ENCODE measurements at places on chromosomes 12 and 14.

DNA sequence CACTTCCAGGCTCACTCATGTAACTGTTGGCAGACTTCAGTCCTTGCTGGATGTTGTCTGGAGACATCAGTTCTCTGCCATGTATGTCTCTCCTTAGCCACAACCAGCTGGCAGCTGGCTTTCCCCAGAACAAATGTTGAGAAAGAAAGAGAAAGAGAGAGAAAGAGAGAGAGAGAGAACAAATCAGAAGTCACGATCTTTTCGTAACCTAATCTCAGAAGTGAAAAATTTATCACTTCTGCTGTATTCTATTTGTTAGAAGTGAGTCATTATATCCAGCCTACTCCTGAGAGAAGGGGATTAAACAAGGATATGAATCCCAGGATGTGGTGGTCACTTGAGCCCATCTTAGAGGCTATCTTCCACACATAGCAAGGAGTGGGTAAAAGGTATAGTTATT is 101.2 kb downstream of the BTG1 start:
- no peak for DNase-seq

- DNase-seq, result no peak
Measured at GRCh38 chr12:102496591-102496990, 16.2 kb upstream of the IGF1 start.

DNA sequence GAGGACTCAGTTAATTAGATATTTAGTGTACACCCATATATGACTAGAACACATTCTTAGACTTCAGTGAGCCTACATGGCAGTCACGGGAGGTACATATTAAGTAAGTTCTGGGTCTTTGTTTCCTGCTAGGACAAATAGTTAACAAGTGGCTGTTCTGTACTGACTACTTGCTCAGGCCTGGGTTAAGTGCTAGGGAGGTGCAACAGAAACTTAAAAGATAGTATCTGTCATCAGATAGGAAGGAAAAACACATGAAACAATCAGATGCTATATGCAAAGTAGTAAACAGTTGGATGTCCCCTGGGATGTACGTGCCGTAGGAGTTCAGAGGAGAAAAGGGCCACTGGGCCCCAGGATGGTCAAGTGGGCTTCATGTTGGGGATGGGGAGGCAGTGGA is 59.5 kb downstream of the SLC4A8 start:
- no peak for DNase-seq

GRCh38 chr12:28088566-28089272 is 101.5 kb upstream of the CCDC91 start:
- no peak for DNase-seq

DNA sequence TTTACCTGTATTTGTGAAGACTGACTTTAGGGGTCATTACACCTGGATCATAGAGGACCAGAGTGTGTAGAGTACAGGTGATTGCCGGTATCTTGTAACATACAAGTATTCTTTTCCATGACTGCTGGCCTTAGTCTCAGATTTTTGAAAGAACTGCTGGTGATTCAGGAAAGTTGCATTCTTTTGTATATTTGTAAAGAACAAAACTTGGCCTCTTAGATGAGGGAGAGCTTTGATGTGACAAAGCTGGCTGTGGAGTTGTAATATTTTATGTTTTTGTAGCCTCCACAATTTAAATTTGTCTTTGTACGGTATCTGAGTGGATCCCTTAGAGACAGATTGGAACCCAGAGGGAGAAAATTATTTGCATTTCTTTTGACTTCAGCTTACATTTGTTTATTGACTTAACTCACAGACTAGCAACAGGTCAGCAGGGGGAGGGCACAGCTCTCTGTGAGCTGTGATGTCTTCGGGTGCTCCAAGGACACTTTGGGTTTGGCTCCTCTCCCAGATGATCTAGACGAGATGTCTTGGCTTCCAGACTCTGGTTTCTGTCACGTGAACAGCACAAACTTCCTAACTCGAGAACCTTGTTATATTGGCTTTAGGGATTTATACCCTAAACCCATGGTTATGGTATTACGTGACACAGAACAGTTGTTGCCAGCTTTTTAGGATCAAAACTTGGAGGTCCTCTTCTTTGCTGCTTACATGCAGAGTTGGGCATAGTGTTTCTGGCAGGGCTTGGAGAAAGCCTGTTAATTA is 65.9 kb downstream of the DAAM1 start:
- no peak for DNase-seq

- DNase-seq, result no peak
Measured at GRCh38 chr12:64696080-64696741, 63.0 kb downstream of the GNS start.

GRCh38 chr14:36746872-36747271 is 85.2 kb downstream of the PAX9 start:
- no peak for DNase-seq

- no peak for DNase-seq
Measured at GRCh38 chr12:8678661-8679111, 16.1 kb upstream of the MFAP5 start.

DNA sequence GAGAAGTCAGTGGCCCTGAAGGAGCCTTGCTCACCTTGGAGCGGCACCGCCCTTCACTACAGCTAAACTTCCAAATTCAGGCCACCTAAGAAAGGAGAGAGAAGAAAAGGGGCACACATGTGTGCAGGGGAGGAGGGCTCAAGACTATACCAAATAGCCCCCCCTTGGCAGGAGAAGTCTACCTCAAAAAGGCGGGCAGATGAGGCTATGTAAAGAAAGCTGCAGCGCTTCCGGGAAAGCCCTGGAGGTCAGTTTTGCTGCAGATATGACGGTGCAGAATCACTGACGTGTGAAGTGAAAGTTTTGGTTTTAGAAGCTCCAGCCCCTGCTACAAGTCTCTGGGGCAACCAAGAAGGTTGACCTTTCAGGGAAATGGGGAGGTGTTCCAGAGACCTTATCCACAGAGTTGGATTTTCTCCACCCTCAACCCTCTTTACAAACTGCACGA is 48.2 kb upstream of the PNMA1 start:
- DNase-seq, result no peak

DNA sequence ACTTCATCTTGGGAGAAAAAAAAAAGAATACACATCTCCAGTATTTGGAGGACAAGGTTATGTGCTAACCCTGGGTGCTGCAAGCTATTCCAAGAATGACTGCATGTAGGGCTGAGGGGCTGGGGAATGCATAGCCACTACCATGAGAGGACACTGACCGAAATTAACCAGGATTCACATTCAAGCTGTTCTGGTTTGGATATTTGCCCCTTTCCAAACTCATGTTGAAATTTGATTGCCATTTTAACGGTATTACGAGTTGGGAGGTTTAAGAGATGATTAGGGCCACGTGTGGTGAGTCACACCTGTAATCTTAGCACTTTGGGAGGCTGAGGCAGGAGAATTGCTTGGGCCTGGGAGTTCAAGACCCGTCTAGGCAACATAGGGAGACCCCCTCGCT is 18.5 kb upstream of the MARK3 start:
- DNase-seq, result no peak

DNA sequence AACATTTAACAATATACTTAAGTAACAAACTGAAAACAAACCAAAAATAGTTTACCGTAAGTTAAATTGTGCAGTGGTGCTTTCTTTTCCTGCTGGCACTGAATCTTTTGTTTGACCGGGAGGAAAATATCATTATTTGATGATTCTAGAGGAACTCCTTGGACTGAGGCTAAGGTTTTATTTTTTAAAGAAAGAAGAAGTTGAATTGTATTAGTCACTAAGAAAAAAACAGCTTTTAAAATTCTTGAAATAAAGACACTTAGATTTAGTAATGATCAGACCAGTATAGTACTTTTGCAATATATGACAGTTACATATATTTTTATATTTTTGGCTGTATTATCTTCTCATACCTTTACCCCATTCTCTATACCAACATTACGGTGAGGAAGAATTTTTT is 10.3 kb downstream of the MIS18BP1 start:
- DNase-seq, result no peak

DNA sequence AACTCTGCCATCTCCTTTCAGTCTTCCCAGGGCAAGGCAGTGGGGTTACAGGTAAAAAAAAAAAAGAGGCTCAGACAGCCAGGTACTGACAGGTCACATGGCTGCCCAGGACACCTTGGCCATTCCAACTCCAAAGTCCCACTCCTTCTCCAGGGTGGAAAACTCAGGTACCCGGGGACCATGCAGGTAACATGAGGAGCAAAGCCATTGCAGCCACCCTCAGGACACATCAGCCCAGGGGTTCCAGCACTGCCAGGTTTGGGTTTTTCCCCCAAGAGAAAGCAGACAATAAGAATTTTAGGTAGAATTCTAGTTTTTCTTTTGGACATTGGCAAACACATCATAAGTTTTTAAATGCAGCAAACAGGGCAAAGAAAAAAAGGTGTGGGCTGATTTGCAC is 15.3 kb downstream of the FAM222A start:
- no peak for DNase-seq

DNA sequence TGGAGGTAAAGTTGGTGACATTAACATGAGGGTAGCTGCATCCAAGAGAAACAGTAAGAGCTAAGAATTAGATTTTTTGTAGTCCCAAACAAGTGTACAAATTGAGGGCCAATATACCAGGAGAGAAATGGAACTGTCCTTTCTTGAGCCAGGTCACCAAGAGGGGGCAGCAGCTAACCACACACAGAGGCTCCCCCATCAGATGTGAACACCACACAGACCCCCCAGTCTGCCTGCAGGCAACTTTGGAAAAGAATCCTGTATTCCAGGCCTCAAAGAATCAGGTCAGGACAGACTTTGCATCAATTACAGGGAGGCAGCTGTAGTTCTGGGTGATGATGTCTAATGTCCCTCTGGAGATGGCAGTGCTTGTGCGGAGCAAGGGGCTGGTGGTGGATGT is 77.9 kb downstream of the SPTB start:
- DNase-seq, result no peak

DNA sequence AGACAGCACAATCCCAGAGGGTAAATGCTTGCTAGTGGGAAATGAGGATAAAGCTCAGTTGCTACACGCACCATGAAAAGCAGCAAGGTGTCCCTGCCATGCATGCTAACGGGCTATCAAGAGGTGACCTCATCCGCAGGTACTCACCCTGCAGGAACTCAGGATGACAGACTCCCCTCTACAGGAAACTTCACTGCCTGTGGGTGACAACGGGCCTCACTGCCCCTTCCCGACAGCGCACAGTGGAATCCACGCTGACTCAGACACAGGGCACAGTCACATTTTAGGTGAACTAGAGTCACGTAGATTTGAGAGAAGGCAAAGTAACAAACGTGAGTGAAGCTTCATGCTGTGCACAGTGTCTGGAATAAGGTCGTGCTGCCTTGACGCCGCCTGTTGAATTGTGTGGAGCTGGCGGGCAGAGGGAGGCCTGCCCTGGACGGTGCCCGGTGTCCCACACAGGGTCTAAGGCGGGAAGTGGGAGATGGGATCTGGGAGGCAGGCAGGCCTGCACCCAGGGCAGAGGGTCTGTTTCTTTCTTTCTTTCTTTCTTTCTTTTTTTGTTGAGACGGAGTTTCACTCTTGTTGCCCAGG is 331.8 kb downstream of the TMEM132D start:
- no peak for DNase-seq

- no peak for DNase-seq
Measured at GRCh38 chr12:3132636-3133404, 55.6 kb downstream of the TSPAN9 start.

DNA sequence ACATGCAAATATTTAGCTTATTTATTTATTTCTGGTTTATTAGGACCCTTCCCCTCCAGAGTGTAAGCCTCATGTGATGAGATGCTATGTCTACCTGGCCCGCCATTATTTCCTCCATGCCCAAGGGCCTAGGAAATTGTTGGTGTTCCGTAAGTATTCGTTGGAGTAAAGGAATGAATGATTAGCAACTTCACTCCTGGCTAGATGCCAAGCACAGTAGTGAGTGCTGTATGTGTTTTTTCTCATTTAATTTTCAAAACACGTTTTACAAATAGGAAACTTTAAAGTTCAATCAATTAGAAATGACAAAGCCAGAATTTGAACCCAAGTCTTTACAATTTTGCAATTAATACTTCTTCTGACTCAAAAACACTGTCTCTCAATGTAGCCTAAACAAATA is 253.8 kb downstream of the BCAT1 start:
- no peak for DNase-seq

DNA sequence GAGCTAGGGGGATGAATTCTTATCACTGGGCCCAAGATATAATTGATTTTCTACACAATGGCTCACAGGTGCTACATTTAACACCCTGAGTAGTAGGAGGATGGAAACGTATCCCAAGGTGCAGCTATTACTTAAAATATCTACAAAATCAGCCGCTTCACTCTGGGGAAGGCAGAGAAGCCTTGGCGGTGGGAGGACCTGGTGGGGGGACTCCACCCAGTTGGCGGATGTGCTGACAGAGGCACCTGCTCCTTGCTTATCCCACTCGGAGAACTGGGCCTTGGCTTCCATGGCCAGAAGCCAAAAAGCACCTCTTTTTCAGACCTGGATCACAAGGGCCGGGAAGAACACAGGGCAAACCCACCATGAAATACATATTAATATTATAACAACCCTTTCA is 106.3 kb downstream of the OTX2 start:
- DNase-seq, result no peak

DNA sequence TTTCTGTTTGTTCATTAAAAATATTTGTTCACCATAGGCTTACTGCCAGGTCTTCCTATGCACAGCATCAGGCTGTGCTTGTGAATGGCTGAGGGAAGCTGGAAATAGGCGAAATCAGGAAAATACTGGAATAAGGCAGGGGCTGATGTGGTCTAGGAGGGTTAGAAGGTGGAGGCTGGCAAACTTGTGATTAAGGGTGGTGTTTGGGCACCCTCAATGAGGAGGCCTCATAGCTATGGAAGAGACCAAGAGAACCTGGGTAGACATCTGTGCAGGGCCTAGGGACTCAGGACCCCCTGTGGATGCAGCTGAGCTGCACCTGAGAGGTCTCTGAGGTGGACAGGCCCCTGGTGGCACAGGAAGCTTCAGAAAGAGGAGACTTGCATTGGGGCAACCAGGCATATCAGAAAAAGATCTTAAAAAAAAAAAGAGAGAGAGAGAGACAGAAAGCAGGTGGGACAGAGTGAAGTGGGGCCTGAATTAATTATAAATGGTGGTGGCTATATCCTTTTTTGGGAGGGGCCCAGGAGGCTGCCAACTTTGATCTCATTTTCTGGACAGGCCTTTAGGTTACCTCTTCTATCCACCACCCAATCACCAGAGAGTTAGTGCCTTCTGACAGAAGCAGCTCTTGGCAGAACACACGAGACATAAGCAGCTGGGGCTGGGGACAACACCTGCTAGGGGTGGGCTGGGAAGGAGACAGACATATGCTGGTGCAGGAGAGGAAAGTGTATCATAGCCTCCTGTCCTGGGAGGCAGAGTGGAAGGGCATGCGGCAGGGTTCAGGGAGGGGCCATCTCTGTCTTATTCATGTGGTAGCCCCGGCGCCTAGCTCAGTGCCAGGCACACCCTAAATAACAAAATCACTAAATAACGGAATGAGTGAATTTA is 46.7 kb upstream of the ATP23 start:
- no peak for DNase-seq

GRCh38 chr12:131913666-131914065 is 15.4 kb upstream of the PUS1 start:
- DNase-seq, result no peak
